ENCODE measurements at places on chromosomes 16 and 17.

- no peak for DNase-seq
Observed at GRCh38 chr17:75872434-75873351, 5.7 kb downstream of the TRIM47 start.

GRCh38 chr16:1818204-1818872 lies 8.3 kb downstream of the HAGH start:
- DNase-seq, result no peak

GRCh38 chr16:11868412-11868980 lies 17.2 kb upstream of the RSL1D1 start:
- DNase-seq, result no peak

GRCh38 chr17:60941028-60941427 lies 263.4 kb downstream of the BCAS3 start:
- no peak for DNase-seq

GRCh38 chr16:31071861-31072260 lies 2.2 kb downstream of the ZNF668 start:
- no peak for DNase-seq

- DNase-seq, result peak; percentile 63
Observed at GRCh38 chr17:17877529-17878358, 41.0 kb upstream of the SREBF1 start.

DNA sequence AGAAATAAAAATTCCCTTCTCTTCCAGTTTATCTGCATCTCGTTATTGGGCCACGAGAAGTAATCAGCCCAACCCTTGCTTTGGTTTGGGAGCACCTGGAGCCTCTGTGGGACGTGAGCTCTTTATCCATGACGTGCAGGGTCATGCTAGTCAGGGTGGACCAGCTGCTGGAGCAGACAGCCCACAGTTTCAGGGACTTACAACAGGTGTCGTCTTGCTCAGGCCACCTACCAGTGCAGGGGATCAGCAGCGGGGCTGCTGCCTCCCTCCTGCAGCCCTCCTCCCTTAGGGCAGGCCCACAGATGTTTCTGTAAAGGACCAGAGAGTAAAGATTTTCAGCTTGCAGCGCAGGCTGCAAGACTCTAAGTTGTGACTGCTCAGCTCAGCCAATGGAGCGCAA lies 16.9 kb downstream of the ADAD2 start:
- DNase-seq, result no peak

GRCh38 chr16:30049871-30050270 lies 15.7 kb upstream of the ALDOA start:
- no peak for DNase-seq

- DNase-seq, result no peak
Observed at GRCh38 chr16:12501707-12502457, 301.8 kb downstream of the CPPED1 start.

- DNase-seq, result no peak
Observed at GRCh38 chr16:10947211-10947787, 2.9 kb downstream of the CLEC16A start.

- DNase-seq, result no peak
Observed at GRCh38 chr16:76654088-76654820, 377.1 kb downstream of the CNTNAP4 start.

DNA sequence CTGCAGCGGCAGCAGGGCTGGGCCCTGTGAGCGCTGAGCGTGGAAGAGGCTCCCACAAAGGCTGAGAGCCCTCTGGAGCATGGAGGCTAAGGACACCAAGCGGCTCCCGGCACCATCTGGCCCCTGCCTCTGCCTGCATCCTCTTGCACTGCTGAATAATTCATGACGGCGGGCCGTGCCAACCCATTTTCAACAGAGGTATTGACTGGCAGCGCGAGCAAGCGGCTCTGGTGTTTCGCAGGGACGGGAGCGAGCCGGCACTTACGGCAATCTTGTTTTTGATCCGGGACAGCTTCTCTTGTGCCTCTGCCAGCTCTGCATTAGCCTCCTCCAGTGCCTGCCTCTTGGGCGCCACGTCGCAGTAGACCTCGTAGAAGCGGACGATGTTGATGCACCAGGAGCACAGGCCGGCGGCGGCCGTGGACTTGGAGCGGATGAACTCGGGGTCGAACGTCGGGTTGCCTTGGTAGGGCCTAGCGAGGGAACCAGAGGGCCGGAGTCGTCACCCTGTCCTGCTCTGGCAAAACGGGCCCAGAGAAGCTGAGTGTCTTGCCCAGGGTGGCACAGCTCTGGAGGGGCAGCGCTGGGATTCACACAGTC lies 80.4 kb downstream of the PGS1 start:
- DNase-seq, result no peak

- no peak for DNase-seq
Observed at GRCh38 chr16:27636453-27637240, 86.7 kb downstream of the KATNIP start.

- no peak for DNase-seq
Observed at GRCh38 chr17:61221181-61221580, 178.5 kb upstream of the TBX2 start.

DNA sequence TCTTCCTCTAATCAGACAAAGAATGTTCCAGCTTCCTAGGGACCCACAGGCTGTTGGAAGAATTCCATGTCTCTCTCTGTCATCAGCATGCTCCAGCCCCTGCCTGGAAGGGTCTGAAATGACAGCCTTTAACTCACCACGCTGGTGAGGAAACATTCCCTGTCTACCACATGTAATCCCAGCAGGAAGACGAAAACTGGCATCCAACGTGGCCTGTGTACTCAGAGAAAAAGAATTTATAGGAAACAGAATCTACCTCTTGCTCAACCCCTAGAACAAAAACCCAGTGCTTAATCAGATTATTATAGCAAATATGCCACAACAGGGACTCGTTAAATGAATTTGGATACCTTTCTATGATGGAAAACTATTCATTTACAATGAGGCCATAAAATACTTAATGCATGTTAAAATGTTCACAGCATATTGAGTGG lies 147.3 kb upstream of the FOXF1 start:
- DNase-seq, result no peak

DNA sequence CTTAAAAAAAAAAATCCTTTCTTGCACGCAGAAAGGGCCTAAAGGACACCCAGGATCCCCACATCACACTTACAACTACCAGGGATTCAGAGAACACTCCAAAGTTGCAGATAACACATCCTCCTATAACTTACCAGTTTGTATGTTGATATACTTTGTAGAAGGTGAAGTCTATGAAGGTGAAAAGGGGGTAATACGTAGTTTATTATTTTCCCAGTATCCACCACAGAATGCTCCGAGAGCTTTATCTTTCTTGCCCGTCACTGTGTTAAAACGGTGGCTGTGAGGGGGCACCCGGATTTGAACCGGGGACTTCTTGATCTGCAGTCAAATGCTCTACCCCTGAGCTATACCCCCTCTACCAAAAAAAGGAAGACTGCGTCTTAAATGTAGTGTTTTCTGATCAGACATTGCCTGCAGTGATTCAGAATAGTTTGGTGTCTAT lies 7.9 kb upstream of the RPL23 start:
- DNase-seq, result no peak

GRCh38 chr17:74547736-74548135 lies 1.8 kb upstream of the CD300C start:
- DNase-seq, result no peak

GRCh38 chr16:2053211-2053610 lies 5.4 kb downstream of the TSC2 start:
- DNase-seq, result no peak

GRCh38 chr17:78822552-78822951 lies 18.1 kb downstream of the USP36 start:
- no peak for DNase-seq

- DNase-seq, result no peak
Observed at GRCh38 chr17:49575679-49576087, at the start of gene NXPH3. Gene NXPH3, plus strand, starts transcription at chr17:49575871. Its CDS starts 349 bp downstream, at chr17:49576220.

GRCh38 chr16:4976611-4977145 lies 18.5 kb downstream of the SEC14L5 start:
- no peak for DNase-seq

GRCh38 chr17:9199571-9200551 lies 178.6 kb downstream of the NTN1 start:
- DNase-seq, result no peak

DNA sequence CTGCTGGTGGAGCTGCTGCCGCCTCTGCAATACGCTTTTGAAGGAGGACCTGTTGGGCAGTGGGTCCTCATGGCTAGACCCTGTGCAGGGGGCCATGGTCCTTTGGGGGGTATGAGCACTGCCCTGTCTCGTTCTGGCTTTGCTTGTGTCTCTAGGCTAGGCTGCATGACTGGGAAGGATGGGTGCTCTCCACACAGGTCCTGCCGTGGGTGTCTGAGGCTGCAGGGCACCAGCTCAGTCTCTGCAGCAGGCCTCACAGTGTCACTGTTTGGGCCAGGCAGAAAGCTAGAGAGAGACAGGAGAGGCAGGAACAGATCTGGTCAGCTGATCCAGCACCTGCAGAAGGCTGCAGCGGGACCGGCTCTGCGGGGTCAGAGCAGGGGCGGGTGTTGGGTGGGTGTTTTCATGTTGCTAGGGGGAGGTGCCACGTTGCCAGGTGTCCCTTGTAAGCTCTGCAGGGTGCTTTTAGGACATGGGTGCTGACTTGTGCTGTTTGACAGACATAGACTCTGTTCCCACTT lies 111.4 kb downstream of the SNX29 start:
- DNase-seq, result no peak

DNA sequence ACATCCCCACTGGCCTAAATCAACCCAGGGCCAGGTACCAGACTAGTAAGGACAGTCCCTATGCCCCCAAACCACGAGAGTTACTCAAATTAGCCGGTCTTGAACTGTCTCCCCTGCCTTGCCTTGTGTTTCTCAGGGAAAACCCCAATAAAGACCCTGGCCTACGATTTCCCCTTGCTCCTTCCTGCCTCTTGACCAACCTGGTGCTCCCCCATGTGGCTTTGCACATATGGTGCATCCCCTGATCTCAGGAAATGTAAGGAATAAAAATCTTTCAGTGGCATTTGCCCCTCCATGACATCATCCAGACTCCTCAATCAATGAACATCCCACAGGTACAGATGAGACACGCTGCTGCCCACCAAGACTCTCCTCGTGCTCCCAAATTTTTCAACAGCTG lies 87.9 kb downstream of the ZNF18 start:
- no peak for DNase-seq

- no peak for DNase-seq
Observed at GRCh38 chr16:27437946-27438345, 36.0 kb downstream of the IL21R start.

GRCh38 chr16:17396762-17397498 lies 73.8 kb downstream of the XYLT1 start:
- DNase-seq, result no peak

DNA sequence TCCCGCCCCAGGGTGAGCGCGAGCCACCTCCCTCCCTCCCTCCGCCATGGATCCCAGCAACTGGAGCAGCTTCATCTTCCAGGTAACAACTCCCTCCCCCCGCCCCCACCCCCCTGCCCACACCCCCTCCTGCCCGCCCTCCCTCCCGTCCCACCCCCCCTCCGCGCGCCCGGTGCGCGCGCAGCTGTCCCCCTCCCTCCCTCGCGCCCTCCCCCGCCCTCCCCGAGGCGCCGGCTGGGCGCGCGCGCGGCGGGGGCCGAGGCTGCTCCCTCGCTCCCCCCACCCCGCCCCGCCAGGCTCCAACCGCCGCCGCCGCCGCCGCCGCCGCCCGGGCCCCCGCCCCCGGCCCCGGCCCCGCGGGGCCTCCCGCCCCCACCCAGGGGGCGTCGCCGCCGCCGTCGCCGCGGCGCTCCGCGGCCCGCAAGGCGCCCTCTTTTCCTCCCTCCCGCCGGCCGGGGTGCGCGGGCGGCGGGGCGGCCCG lies at the start of gene MAZ:
TSS of gene MAZ (plus strand) at position 431 of the 481 bp plus-strand sequence. CDS start 173 bp downstream, outside the sequence.
- no peak for DNase-seq

DNA sequence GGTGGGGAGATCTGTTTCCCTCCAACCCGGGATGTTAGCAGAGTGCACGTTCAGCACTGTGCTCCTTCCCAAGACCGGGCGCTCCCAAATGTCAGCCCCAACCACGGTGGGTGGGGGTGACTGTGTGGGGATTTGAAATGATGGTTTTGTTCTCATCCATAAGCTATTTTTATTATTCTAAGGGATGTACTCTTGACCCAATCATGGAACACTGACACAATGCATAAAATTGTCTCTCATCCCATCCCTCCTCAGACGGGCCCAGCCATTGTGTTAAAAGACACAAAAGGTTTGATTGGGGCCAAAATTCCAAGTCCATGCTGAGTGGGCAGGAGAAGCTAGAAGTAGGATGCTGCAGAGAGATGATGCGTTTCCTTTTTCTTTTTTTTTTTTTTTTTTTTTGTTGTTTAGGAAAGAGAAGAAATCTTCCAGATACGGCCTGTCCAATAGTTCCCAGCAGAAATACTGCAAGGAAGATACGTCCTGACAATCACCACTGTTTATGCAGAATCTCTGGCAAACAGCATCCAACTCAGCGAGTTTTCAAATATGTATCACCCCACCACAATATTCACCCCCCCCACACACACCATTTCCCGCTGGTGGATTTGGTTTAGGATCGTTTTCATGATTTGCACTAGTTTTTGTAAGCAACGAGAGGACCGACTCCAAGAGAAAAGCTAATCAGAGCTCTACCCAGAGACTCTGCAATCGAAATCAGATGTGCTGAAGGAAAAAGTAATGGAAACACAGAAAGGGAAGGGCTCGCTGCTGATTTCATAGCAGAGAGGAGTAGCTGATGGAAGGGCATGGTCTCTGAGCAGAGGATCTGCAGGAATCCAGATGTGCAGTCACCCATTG lies 163.5 kb upstream of the DYNLRB2 start:
- DNase-seq, result no peak

- no peak for DNase-seq
Observed at GRCh38 chr17:45222996-45223538, 1.4 kb downstream of the FMNL1 start.

DNA sequence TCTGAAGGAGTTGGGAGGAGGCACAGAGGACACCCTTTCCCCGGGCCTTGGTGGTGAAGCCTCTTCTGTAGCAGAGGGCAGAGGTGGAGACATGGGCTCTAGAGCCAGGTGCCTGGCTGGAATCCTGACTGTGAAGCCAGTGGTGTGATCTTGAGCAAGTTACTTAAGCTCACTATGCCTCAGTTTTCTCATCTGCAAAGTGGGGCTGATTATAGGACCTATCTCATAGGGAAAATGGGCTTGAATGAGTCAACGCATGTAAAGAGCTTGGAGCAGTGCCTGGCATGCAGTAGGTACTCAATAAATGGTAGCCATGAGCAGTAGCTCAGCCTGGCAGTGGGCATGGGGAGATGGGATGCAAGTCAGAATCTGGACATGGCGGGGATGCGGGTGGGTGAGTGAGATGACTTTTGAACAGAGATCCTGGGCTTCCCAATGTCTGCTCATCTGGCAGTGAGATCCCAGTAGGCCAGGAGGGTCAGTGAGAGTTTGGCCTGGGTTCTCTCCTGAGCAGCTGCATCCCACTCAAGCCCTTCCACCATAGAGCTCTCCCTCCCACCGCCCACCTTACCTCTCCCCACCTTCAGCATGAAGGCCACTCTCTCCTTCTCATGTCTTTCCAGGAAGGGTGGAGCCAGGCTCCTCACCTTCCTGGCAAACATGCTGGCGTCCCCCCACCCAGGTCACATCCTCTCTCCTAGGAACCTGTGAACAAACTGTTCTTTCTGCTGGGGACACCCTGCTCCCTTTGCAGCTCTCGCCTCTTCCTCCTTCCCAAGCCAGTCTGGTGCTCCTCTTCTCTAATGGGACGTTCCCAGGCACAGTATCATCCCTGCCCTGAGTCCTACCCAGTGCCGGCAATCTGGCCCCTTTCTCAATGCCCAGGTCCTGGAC lies 13.1 kb upstream of the SP2 start:
- no peak for DNase-seq
